ENCODE measurements at places on chromosomes 16 and 17. TPM values are rescaled to one million over a fixed set of nuclear protein-coding genes. Genes with fewer than 3 reads are reported as not detected.

TOX3 gene
- total RNA-seq: not detected

HASPIN gene
- total RNA-seq: 13.2 TPM

IRX6 gene
- not detected for total RNA-seq

DNA sequence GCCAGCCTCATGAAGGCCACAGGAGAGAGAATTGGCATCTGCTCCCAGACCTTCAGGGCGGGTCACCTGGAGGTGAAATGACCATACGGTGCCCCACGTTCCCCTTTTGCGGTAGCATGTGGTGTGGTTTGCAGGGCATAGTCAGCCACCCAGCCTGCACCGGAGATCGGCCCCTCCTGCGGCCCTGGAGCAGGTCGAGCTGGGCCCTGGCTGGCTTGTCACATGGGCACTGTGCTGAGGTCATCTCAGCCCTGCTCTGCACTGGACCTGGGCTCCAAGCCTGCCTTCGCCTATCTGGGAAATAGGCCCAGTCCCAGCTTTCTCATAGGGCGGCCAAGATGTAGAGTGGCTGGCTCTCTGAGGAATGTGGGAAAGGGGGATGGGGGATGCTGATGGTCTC is 16.2 kb downstream of the GSE1 start:
- DNase-seq: no peak

DNA sequence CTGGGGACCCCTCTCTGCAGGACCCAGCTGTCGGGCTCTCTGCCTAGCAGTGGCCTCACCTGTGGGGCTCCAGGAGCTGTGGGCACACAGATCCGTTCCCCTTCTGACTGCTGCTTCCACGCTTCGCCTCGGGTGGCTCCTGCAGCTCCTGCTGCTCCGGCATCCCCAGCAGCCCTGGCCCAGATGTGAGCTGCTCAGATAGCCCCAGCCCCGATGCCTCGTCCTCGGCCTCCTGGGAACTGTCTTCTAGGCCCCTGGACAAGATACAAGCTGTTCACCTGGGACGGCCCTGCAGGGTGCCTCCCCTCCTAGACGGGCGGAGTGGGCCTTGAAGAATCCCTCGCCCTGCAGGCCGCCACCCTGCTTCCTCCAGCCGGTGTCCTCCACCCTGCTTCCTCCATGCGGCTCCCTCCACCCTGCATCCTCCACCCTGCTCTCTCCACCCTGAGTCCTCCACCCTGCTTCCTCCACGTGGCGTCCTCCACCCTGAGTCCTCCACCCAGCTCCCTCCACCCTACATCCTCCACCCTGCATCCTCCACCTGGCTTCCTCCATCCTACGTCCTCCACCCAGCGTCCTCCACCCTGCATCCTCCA is 11.0 kb downstream of the EMC6 start:
- DNase-seq: no peak

- no peak for DNase-seq
These were observed 1.9 kb upstream of the GGT6 start for GRCh38 chr17:4562015-4562969.

DNA sequence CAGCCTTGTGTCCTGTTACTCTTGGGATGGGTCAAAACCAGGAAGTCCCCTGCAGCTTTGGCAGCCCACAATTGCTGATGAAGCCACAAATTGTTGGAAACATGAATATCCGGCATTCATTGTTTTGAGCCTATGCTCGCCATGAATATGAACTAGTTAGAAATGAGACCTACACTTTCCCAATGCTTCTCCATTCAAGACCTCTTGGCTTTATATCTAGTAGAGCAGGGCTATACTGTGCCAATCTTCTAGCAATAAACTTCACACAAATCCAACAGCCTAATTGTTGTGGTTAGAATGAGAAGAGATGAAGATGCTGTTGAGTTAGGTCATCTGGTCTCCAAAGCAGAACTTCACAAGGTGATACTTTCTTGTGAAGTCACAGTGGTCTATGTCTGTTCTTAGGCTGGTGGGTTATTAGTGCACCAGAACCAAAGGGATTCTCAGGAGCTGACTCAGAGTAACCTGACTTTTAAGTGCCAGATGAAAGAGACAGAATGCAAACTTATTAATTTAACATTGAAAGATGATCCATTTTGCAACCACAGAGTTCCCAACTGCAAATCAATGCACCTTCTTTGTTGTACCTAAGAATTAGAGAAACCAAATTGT is 13.7 kb upstream of the KRT23 start:
- no peak for DNase-seq

DNA sequence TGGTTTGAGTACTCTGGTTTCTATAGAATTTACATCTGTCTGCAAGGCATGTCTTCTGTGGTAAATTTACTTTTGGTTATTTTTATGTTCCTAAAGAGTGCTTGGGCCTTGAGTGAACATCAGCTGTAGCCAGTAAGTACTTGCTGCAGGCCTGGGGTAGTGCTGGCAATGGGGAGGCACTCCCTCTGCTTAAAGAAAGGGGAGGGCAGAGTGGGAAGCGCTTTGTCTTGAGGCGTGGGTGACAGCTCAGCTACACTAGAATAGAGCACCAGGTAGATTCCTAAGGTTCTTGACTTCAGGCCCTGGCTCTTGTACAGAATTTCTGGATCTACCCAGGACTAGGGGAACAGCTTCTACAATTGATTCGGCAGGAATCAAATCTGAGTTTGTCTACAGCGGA is 50.6 kb downstream of the MPHOSPH6 start:
- DNase-seq: no peak

Data from NCI-H460 (cell line).